GDM1 (cell line): ENCODE measurements at places on chromosomes 4 and X.

- no peak for DNase-seq
These were observed 55.7 kb upstream of the IQSEC2 start for GRCh38 chrX:53337101-53337500.

DNA sequence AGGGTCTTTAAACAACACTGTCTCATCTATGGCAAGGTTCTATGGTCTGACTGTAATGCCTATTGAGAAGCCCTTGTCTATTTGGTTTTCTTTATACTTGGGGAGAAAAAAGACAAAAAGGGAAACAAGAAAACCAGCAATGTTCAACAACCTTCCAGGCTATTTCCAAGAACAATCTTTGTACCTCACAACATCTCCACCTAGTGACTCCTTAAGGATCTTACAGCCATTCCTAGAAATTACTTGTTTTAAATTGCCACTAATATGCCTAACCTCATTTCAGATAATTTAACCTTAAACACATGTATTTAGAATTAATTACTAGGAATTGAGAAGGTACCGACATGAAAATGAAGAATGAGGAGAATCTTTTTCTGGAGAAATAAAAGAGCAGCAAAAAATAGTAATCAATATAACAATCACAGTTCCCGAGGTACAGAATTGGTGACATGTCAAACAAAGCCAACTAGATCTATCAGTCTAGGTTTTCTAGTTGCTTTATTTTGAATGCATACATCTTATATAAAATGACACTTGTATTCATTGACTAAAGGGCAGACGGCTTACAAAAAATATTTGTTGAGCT is 1.6 kb upstream of the RBM46 start:
- no peak for DNase-seq

DNA sequence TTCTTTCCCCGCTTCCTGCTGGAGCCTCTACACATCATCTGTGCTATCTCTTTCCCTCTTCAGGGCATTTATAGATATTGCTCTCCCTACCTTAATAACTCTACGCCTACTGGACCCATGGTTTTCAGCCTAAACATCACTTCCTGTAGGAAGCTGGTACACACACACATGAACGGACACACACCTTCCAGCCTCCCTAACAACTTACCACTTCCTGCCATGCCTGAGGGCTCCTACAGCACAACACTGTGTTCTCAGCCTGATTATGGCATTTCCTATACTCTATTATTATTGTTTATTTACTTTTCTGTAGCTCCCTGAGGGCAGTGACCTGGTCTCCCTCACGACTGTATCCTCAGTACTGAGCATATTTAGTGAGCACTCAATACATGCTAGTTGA is 163.6 kb upstream of the MAP3K15 start:
- no peak for DNase-seq

DNA sequence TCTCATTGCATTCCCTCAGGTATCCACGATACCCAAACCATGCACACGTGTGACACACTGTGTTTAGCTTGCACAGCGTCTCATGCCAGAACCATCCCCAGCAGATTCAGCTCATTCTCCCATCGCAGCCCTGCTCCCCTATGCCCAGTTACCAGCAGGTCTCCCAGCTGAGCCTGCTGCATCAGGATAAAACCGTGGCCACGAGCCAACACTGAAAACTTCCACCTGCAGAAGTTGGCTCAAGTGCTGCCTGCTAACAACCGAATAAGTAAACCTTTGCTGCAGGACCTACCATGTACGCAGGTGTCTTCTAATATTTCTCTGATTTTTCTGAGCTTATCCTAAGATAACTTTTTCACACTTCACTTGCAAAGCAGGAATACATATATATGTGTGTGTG is 120.4 kb upstream of the STS start:
- no peak for DNase-seq

DNA sequence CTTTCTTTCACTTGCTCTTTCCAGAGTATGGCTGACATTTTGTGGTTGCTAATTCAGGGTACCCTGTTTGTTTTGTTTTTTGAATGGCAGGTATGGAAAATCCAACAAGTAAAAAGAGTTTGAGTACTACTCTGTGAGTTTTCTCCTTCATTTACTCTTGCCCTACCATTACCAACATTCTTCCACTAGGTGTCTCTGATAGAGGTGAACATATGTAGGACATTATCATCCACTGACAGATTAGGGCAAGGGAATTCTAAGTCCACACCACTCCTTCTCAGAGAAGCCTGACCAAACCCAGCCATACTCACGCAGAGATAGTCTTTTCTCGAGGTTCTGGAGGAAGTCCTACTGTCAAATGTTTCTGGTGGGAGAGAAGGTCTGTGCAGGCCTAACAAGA is 36.7 kb upstream of the HDAC8 start:
- DNase-seq = no peak

GRCh38 chr4:83751336-83751949 is 215.5 kb downstream of the GPAT3 start:
- DNase-seq = no peak

DNA sequence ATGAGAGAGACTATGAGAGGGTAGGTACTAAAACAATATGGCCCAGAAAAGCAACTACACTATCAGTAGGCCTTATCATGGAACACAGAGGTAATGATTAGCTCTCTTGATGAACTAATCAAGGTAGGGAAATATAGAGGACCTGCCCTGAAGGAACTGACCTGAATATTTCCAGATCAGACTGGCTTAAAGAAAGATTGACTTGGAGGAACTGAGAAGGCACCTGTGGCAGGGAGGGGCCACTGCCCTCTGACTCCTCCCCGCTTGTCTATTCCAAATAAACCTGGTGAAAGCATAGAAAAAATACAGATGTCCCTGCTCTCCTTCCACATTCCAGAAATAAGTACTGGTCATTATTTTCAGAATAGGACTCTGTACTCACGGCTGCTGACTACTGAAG is 5.5 kb downstream of the RPS6KA6 start:
- no peak for DNase-seq

DNA sequence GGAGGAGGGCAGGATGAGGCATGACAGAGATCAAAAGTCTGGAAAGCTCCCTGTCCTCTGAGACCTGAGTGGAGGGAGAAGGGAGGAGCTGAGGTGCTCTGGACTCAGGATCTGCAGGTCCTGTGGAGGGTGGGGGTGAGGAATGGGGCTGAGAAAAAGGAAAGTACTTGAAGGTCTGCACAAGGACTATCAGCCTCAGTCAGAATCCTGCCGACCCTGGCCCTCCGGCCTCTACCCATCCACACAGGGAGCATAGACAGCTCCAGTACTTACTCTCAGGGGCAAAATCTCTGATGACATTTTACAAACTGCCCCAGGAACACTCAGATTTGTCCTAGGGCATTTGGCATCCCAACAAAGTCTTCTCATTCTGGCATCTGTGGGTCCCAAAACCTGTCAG is 991 bp upstream of the ITIH6 start:
- no peak for DNase-seq

DNA sequence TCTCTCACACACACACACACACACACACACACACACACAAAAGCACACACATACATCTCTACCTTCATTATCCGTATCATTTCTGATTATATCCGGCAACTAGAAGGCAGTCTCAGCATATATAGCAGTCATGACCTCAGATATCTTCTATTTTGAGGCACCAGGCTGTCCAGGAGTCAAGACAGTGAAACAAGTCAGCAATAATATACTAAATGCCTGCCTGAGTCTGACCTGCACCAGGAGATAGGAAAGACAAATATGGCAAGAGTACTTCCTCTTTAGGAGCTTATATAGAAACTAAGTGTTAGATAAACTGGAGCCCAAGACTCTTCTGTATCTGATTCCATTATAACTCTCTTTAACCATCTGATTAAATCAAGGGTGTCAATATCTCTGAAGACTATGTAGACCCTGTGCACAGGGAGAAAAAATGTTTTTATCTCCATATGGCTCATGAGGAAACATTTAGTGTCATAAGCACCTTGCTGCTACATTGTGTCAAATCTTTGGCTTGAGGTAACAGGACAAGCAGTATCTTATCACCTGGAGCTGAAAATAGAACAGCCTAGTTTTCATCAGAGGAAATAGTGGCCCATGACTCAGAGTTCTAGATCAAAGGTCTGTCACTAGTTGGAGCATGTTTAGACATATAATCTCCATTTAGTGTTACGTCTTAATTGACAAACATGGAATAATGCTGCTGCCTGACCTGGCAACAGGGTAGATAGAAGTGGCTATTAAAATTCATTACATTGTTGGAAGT is 27.0 kb upstream of the FAM47B start:
- DNase-seq = no peak

- no peak for DNase-seq
These were observed 111.1 kb downstream of the RTL3 start for GRCh38 chrX:78548012-78548411.

DNA sequence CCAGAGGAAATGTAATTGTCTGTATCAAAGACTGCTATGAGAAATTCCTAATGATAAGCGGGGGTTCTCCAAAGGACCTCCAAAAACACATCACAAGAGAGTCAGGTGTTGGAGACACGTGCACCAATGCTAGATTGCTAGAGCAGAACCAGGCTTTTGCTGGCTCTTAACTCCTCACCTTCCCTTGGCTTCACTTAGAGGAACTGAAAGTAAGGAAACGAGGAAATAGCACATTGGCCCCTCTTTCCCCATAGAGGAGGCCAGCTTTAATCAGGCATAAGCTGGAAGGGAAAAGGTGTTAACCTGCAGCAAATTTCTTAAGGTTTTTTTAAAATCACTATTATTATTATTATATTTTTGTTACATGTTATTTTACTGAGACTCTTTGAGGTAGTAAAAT is 13.6 kb downstream of the OTC start:
- DNase-seq = no peak

DNA sequence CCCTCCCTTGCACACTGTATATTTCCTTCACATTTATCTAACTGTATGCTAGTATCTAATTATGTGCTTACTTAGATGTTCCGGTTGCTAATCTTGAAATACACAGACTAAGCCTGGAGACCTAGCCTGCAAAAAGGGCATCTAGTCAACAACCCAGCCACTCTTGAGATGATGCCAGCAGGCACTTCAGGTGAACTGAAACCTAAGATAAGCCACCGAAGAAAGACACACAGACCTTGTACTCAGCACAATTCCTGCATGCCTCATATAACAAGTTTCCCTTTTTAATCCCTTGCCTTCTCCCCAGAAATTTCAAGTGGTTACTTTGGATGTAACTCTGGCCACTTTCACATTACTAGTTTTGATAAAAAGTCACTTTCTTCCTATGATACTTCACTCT is 2506.6 kb downstream of the ARAP2 start:
- DNase-seq = no peak

DNA sequence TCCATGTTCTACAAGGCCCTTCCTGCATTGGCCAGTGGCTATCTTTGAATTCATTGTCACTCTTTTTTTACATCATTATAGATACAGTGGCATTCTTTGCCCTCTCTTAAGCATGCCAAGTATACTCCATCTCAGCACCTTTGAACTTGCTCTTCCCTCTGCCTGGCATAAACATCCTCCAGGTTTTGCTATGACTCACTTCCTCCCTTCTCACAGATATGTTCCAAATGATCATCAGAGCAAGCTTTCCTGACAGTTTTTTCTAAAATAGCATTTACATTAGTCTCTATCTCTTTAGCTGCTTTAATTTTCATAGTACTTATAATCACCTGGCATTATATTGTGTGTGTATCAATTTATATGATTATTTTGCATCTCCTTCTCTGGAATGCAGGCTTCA is 553.3 kb upstream of the MAGEB2 start:
- DNase-seq = no peak

DNA sequence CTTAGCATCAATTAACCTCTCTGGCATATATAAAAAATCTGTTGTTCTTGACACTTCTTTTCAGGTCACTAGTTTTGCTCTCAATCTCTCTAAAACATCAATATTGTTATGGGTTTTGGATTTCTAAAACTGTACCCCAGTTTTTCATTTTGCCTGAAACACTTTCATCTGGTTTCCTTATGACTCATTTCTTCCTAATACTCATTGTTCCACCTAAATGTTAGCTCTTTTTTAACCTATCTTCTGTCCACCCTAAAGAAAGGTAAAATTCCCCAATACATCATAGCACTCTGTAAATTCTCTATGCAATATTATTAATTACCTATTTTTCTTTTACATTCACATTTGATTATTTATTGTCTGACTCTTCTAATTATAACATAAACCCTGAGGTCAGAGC is 575.5 kb upstream of the NDST4 start:
- DNase-seq = no peak

GRCh38 chr4:179634862-179635261 is 2192.6 kb upstream of the AGA start:
- no peak for DNase-seq

GRCh38 chrX:65871671-65872311 is 168.1 kb downstream of the VSIG4 start:
- peak; percentile 24 for DNase-seq

- DNase-seq = no peak
These were observed 378 bp upstream of the RPS6KA6 start for GRCh38 chrX:84188320-84188834.

DNA sequence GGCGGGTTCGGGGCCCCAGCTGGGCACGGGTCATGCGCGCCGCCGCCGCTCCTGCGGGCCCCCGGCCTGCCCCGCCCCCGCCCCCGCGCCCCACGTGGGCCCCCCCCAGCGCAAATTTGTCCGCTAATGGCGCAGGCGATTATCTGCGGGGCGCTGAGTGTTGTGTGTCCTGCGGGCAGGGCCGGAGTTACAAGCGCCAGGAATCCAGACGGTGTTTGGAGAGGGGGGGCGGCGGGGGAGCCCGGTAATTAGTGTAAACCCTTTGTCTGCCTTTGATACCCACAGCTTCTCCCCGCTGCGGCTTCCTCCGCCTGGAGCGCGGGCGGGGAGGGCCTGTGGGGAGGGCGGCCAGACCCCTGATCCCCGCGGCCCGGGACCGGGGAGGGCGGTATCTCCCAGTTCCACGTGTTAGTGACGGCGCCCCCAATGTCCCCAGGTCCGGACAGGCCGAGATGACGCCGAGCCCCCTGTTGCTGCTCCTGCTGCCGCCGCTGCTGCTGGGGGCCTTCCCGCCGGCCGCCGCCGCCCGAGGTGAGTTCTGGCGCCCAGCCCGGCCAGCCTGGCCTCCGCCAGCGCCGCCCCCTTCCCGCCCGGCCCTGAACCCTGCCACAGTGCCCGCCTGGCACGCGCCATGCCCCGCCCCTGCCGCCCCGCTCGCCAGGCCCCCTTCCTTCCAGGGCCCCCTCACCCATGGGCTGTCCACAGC is 761 bp downstream of the FGFRL1 start:
- DNase-seq = no peak

GRCh38 chr4:118936406-118936805 is 47.8 kb downstream of the SYNPO2 start:
- DNase-seq = no peak
